GM12864 (cell line): ENCODE measurements at places on chromosomes 7 and 10.

- DNase-seq: no peak
Observed at GRCh38 chr7:137628216-137628615, 218.6 kb downstream of the DGKI start.

DNA sequence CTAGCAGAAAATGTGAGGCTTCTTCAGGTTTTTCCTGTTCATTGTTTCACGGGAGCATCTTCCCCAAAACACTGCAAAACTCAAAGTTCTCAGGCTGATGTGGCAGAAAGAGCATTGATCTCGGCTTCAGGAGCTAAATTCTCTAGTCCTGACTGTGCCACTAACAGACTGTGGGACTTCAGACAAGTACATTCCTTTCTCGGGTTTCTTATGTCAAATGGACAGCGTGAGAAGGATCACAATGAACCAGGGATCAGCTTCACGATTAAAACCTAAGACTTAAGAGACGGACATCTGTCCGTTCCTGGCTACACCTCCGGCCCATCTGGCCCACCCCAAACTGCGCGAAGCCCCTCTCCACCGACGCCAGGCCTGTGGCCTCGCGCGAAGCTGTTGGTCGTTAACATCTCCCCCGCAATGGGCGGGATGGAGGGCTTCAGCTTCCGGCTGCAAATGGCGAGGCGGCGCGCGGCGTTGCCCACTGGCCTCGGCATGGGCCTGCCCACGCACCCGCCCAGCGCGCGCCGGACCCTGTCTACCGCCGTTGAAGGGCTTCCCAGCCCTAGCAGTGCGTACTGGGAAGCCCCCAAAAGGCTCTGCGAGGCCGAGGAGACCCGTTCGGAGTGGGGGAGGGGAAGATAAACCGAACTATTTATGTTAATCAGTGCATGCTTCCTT, 549 bp upstream of the DDX50 start:
- DNase-seq: no peak

GRCh38 chr10:24390746-24391145, 181.8 kb downstream of the KIAA1217 start:
- DNase-seq: no peak

GRCh38 chr7:137276189-137276588, 67.3 kb downstream of the PTN start:
- DNase-seq: no peak

DNA sequence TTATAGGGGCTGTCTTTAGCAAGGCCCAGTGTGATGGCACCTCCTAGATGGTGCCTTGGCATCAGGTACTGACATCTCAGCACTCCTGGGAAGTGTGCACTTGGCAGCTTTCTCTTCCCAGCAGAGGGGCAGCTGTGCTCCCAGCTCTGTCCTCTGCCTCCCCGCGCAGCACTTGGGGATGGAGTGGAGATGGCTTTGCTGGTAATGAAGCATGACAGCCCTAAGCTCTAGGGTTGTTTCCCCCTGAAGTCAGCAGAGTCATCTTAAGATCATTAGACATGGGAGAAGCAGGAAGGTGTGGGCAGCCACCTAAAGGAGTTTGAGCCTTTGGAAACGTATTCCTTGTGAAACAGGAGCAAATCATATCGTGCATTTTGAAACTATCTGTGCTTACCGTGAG, 46.7 kb downstream of the HTRA1 start:
- no peak for DNase-seq

DNA sequence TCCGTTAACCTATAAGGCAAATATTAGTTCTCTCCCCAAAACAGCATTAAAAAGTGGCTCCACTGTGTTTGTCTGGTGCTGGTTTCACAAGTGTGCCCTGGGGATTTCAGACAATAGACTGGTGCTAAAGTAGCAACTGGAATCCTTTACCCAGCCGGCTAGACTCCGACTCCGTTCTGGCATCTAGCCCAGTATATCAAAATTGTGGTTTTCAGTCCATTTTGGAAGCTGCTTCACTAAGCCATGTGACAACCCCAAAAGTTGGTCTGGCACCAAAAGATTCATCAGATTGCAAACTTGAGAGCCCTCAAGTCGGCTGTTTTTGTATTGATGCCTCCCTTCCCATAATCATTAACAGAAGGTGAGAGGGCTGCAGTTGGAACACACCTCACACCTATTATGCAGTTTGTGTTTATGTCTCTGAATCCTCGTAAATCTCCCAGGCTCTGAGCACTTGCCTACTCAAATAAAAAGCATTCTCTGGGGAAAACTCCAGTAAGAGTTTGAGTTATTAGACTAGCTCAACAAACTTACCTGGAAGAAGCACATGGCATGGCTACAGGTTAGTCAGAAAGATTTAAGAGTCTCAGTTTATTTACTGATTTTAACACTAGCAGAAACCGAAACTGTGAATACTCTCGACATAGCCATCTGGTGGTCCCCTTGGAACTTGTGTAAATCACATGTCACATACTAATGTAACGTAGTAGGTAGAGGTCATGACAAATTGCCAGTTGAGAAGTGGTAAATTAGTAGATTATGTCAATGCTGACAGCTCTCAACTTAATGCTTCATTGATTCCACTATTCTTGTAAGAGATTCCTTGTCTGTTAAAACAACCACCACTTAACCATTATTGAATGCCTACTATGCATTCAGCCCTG, 14.8 kb upstream of the WNT16 start:
- peak; percentile 50 for DNase-seq

DNA sequence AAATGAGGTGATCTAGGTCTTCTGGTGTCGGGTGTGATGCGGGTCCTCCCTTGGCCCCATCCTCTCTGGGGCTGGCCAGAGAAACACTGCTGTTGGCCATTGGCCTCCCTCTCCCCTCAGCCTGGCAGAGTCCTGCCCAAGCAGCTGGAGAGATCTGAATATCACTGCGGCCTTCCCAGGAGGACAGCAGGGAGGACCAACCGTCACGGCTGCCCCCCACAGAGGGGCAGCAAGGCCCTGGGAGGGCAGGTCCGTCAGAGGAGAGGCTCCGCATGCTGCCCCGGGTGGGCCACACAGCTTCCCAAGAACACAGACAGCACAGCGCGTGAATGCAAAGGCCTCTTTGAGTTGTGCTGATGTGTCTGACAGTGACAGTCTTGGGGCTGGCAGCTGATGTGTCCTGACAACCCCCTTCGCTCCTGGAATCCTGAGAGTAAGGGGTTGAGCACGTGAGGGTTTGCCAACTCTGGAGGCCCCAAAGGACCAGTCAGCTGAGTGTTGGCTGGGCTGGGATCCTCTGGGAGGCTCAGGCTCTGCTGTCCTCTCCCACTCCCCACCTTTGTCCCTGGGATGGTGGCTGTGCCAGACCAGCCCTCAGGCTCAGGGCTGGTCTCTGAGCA, 132.5 kb upstream of the UNC5B start:
- DNase-seq: no peak

DNA sequence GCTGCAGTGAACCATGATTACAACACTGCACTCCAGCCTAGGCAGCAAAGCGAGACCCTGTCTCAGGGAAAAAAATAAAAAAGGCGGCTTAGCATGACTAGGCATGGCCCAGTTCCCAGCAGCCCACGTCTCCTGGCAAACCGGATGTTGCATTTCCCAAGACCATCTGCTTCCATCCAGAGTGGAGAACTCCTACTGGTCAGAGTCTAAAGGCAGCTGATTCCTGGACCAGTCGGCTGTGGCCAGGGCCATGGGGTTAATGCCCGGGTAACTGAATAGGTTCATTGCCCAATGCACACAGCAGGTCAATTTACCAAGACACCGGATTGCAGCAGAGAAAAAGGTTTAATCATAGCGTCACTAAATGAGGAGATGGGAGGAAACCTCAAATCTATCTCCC, 133.1 kb downstream of the MYL10 start:
- DNase-seq: no peak

DNA sequence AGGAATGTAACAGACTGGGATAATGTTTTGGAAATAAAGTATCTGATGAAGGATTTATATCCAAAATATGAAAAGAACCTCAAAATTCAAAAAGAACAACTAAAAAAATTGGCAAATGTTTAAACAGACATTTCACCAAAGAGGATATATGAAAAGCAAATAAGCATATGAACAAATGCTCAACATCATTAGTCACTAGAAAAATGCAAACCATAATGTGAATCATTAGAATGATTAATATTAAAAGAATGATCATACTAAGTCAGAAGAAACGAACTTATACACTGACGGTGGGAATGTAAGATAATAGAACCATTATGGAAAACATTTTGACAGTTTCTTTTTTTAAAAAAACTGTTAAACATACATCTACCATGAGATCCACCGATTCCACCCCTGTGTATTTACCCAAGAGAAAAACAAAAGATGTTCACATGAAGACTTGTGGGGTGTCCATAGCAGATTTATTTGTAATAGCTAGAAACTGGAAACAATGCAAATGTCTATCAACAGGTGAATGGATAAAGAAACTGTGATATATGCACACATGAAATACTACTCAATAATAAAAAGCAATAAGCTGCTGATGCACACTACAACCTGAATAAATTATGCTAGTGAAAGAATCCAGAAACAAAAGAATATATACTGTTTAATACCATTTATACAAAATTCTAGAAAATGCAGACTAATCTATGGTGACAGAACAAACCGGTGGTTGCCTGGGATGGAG, 35.7 kb downstream of the PRKG1 start:
- DNase-seq: no peak

DNA sequence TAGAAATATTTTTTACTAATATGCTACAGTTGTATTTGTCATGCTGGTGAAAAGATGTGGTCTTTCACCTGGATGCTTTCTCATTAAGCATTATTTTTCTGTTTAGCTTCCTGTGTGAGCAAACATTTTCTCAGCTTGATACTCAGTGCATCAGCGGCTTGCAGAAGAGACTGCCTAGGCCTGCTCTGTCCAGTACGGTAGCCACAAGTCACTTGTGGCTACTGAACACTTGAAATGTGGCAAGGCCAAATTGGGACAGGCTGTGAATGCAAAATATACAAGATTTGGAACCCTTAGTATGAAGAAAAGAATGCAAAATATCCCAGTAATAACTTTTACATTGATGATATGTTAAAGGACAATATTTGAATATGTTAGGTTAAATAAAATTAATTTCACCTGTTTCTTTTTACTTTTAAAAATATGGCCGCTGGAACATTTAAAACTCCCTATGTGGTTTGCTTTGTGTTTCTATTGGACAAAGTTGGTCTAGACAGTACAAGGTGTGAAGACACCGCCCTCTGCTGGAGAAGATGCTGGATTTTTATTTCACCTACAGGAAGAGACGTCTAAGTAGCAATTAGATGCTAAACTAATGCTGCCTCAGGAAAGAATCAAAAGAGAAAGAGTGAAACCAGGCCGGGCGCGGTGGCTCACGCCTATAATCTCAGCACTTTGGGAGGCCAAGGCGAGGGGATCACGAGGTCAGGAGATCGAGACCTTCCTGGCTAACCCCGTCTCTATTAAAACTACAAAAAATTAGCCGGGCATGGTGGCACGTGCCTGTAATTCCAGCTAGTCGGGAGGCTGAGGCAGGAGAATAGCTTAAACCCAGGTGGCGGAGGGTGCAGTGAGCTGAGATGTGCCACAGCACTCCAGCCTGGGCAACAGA, 5.3 kb downstream of the SRGN start:
- peak; percentile 83 for DNase-seq

- no peak for DNase-seq
Observed at GRCh38 chr7:47604496-47604890, 22.6 kb upstream of the TNS3 start.
